ENCODE measurements at places on chromosomes 4 and X. TPM values are rescaled to one million over a fixed set of nuclear protein-coding genes. Genes with fewer than 3 reads are reported as not detected.

The DSPP gene
- total RNA-seq, result not detected

The DDX53 gene
- not detected for total RNA-seq

The PLS3 gene
- total RNA-seq, result 305 TPM

The NXF2 gene
- total RNA-seq, result not detected

The SMIM31 gene
- not detected for total RNA-seq

The GIMD1 gene
- not detected for total RNA-seq

The APOO gene
- total RNA-seq, result 32.7 TPM

The GAGE2A gene
- total RNA-seq, result not detected

The BMPR1B gene
- total RNA-seq, result 0.21 TPM

The SCD5 gene
- total RNA-seq, result 16.9 TPM

The CLCN4 gene
- total RNA-seq, result 0.35 TPM

The SHROOM3 gene
- total RNA-seq, result 22.8 TPM

The MAGEA12 gene
- not detected for total RNA-seq

The TBC1D8B gene
- 8.1 TPM for total RNA-seq

The PGAM4 gene
- total RNA-seq, result not detected

The PRKG2 gene
- total RNA-seq, result 0.63 TPM

The ARMCX2 gene
- total RNA-seq, result 32.0 TPM

The KIT gene
- not detected for total RNA-seq

The IRS4 gene
- total RNA-seq, result not detected

The RAB40AL gene
- 0.14 TPM for total RNA-seq

The MAGEB6 gene
- total RNA-seq, result not detected

The GPR50 gene
- total RNA-seq, result not detected

The IL21 gene
- total RNA-seq, result not detected

The GABRG1 gene
- total RNA-seq, result not detected

The MXD4 gene
- 15.8 TPM for total RNA-seq

The RHOH gene
- total RNA-seq, result not detected

The VSIG4 gene
- total RNA-seq, result not detected

The SPIN2A gene
- 0.14 TPM for total RNA-seq

The MAGEC3 gene
- not detected for total RNA-seq

The CFAP47 gene
- total RNA-seq, result not detected

The ATP1B4 gene
- not detected for total RNA-seq

The CCNB3 gene
- 0.14 TPM for total RNA-seq

The HERC5 gene
- total RNA-seq, result 18.7 TPM

The NOX1 gene
- total RNA-seq, result not detected

The USP51 gene
- 0.85 TPM for total RNA-seq

The PRDM8 gene
- 7.5 TPM for total RNA-seq

The AR gene
- total RNA-seq, result 0.04 TPM

The SPP1 gene
- 0.17 TPM for total RNA-seq

The INPP4B gene
- 46.9 TPM for total RNA-seq

The FGA gene
- not detected for total RNA-seq

The P2RY8 gene
- total RNA-seq, result not detected

The PSAPL1 gene
- total RNA-seq, result not detected

The PLXNB3 gene
- total RNA-seq, result 5.3 TPM

The HSFX1 gene
- 0.25 TPM for total RNA-seq

The LUZP4 gene
- not detected for total RNA-seq

The ARHGAP24 gene
- 1.4 TPM for total RNA-seq

The CCNI gene
- total RNA-seq, result 343 TPM

The STOX2 gene
- total RNA-seq, result 0.75 TPM

The ELOVL6 gene
- total RNA-seq, result 60.6 TPM

The FGF2 gene
- total RNA-seq, result 2.5 TPM

The AGTR2 gene
- not detected for total RNA-seq

Data from foreskin keratinocyte (primary cell).